ENCODE measurements at places on chromosomes 1 and 21.

DNA sequence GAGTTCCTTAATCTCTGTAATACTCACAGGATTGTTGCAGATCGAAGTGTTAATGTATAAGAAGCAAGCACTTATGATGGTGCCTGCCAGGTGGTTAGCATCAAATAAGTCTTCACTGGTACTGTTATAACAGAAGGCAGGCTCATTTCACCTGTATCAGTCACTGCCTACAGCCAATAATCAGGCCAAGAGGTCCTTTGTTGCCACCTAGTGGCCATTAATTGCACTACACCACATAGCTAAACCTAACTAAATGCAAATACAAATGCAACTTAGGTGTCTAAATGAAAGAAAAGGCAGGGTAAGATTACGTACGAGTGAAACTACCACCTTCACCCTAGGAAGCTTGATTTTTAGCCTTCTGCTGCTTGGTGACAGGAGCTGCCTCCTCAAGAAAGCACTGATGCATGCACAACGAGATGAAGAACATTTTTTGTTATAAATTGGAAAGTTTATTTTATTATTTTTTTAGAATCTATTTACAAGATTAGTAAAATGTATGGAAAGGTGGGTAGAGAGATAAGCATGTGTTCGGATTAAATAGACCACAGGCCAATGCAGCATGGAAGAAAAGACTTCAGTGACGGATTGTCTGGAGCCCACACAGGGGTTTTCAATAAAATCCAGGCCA lies 334.8 kb upstream of the CAMK1G start:
- peak; percentile 48 for DNase-seq

DNA sequence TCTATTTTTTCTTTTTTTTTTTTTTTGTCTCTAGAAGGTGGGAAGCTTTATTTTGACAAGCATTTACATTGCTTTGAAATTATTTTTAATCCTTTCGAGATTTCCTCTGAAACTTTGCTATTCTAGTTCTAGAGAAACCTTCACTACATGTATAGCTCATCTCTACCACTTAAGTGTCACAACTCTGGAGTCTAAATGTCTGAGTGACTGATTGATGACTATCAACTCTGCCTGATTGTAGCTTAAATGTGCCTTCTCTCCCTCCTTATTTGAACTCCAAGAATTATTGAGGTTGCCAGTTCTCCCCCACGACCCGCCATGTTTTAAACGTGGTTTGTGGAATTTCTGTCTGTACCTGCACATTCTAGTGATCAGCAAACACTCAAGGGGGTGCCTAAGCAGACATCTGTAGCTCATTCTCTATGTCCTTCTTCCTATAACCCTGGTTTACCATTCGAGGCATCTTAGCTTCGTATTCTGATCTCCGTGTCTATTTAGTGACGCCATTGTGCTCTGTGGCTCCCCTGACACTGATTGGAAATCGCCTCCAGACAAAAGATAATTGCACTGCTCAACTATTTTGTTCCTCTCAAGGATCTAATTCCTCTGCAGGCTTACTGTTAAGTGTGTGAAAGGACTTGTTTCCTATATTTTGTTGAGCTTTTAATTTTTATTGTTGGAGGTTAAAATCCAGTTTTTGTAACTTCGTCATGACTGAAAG lies 1570.6 kb downstream of the BRINP3 start:
- DNase-seq, result no peak

- no peak for DNase-seq
Measured at GRCh38 chr1:94325377-94326302, 88.3 kb upstream of the ARHGAP29 start.

- no peak for DNase-seq
Measured at GRCh38 chr1:175878775-175879174, 135.4 kb upstream of the TNR start.

DNA sequence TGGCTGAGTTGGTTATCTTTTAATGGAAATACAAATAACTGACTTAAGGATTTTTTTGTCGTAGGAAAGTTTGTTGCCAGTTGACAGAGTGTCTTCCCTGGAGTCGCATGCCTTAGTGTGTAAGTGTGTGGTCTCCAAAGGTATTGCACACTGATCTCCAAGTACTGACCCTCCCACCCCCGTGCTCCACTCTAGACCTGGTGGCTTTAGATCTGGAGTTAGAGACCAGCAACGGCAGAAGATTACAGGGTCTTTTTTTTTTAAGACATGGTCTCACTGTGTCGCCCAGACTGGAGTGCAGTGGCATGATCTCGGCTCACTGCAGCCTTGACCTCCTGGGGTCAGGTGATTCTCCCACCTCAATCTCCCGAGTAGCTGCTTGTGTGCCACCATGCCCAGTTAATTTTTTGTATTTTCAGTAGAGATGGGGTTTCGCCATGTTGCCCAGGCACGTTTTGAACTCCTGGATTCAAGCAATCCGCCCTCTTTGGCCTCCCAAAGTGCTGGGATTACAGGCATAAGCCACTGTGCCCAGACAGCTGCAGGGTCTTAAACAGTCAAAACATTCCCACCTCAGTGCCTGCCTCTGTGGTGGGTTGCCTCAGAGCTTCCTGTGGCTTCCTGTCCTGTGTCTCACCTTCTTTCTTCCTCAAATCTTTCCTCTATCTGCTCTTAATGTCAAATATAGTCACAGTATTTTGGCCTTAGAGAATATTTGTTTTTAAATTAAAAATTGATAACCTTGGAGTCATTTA lies 6.9 kb downstream of the TRAPPC10 start:
- no peak for DNase-seq

DNA sequence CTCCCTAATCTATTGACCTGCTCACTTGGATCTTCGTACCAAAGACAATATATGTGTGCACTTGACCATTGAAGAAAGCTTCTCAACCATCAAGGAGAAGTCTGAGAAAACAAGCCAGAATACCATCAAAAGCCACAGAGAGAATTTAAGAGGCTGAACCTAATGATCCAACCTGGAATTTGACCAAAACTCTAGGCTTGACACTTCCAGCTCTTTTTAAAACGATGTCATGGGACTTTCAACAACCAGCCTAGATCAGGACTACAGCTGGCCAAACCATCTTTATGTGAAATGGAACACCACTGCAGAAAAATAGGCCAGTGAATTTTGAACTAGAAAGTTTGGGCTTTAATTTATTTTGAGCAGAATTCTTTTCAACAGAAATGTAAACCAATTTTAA lies 444.4 kb downstream of the LTN1 start:
- DNase-seq, result no peak

GRCh38 chr1:212315907-212316306 lies 30.7 kb downstream of the PPP2R5A start:
- no peak for DNase-seq

- no peak for DNase-seq
Measured at GRCh38 chr1:235929216-235929615, 62.5 kb upstream of the LYST start.

GRCh38 chr1:117642963-117643362 lies 37.1 kb downstream of the TENT5C start:
- DNase-seq, result no peak

GRCh38 chr1:236302941-236303340 lies 21.2 kb upstream of the ERO1B start:
- DNase-seq, result no peak

- no peak for DNase-seq
Measured at GRCh38 chr1:36497207-36497606, 14.5 kb upstream of the CSF3R start.

- DNase-seq, result peak; percentile 54
Measured at GRCh38 chr1:1959840-1960479, 40.9 kb upstream of the TMEM52 start.

DNA sequence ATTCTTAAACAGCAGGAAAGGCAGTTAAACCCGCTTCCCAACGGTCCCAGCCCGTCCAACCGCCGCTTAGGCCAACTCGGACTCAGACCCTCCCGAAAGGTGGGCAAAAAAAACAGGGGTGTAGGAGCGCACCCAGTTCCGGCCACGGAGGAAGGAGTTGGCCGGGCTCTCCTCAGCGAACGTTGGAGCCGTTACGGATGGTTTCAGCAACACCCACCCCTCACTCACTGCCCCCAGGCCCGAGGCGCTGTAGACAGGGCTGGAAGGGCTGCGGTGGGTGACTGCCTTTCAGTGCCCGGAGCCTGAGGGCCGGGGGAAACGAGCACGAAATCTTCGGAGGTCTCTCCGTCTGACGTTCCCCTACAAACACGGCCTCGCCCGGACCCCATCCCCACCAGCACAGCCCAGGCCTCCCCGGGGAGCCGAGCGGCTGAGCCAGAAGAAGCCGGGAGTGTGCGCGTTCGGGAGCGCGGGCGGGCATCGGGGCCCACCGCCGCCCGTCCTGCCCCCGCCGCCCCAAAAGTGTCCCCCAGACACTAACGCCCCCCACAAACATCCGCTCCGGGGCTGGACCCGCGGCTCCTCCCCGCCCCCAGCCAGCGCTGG lies 1.3 kb downstream of the KDM5B start:
- DNase-seq, result no peak

- no peak for DNase-seq
Measured at GRCh38 chr1:93552741-93553455, 105.0 kb downstream of the FNBP1L start.

DNA sequence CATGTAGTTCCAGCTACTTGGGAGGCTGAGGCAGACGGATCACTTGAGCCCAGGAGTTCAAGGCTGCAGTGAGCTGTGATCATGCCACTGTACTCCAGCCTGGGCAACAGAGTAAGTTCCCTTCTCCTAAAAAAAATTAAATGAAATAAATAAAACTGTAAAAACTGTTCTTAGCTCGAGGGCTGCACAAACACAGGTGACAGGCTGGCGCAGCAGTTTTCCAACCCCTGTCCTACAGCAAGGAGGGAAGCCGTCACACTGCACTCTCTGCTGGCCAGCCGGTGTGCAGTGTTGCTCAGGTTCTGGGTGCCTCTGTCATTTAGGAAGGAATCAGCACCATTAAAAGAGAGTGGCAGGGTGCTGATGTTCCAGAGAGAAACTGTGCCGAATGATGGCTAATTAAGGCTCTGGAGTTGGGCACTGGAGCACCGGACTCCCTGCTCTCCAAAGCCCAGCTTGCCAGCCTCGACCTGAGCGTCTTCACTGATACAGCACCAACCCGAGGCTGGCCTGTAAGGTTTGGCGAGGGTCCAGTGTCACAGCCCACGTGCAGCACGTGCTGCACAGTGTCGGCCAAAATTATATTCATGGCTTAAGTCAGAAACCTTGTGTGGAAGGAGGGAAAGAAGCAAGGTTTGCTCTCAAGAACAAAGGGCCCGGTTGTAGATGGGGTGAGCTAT lies 26.4 kb upstream of the KCNAB2 start:
- no peak for DNase-seq

DNA sequence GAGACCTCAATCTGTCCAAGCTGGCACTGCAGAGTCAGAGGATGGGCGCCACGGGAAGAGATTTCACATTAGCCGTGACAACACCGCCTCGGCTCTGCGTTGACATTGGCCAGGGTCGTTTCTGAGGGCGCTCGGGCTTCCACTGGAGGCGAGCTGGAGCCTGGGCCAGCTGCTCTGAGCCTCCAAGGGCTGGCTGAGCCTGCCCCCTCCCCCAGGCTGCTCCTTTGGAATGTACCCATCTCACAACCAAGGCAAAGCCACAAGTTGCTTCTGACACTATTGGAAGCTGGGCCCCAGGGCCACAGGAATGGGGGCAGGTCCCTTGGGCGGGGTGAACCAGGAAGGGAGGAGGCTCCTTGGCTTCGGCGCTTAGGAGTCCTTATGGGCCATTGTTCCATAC lies 12.7 kb downstream of the GPR3 start:
- no peak for DNase-seq

GRCh38 chr1:24998563-24999245 lies 68.6 kb upstream of the RUNX3 start:
- no peak for DNase-seq

DNA sequence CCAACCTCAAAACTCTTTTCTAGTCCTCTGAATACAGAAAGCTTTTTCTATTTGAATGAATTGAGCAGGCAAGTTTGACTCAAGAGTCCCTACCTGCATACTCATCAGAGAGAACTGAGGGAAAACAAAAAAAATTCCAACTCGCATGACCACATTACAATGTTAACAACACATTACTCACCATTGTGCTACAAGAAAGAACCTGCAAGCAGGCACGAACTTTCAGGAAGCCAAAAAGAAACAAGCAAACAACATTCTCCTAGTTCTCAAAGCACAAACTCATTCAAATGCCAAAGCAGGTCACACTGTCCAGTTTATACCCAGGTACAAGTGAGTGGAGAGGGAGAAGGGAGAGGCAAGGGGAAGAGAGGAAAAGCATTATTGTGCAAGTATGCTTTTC lies 14.6 kb downstream of the OTUD7B start:
- DNase-seq, result no peak

DNA sequence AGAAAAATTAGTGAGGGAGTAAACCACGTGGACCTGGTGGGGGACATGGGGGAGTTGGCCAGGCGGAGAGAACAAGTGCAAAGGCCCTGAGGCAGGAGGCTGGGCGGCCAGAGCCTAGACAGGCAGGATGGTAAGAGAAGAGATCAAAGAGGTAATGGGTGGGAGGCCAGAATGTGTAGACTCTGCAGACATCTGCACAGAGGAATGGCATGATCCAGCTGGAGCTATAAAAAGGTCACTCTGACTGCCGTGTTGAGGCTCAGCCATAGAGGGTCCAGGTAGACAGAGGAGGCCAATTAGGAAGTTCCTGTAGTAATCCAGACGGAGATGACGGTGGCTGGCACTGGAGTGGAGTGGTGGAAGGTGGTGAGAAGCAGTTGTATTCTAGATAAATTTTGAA lies 3.6 kb downstream of the H6PD start:
- DNase-seq, result no peak

DNA sequence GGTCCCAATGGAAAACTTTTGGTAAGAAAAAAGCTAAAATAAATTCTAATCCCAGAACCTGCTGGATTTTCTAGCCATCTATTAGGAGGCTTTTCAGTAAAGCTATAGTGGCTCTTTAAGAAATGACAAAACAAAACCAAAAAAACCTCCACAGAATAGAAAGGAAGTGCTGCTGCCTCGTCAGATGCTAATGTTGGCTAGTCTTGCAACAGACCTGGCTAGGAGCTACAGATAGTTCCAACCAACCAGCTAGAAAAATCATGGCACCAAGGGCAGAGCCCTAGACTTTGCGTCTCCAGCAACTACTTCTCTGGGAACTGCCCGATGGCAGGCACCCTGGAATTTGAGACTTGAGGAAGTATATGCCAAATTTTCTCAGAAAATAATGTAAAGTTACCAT lies 7.6 kb downstream of the CD101 start:
- DNase-seq, result peak; percentile 19

GRCh38 chr1:36415661-36416326 lies 18.1 kb upstream of the LSM10 start:
- DNase-seq, result no peak

DNA sequence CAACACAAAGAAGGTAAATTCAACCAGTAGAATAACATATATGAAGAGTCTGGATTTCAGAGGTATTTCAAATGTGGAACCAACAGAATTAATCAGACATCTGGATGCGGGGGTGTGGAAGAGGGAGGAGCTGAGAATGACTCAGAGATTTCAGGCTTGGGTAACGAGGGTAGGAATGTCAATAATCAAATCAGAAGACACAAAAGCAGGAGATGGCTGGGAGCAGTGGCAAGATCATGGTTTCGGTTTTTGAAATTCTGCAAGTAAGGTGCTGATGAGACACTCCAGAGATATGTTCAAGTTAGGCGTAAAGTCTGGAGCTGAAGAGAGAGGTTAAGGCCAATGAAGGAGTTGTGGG lies 64.0 kb downstream of the PLPPR5 start:
- no peak for DNase-seq
